MG63 (cell line): ENCODE measurements at places on chromosomes 1 and 21. TPM values are rescaled to one million over a fixed set of nuclear protein-coding genes. Genes with fewer than 3 reads are reported as not detected.

GRCh38 chr1:53016705-53017104 is 45.3 kb upstream of the PODN start:
- DNase-seq: no peak

DNA sequence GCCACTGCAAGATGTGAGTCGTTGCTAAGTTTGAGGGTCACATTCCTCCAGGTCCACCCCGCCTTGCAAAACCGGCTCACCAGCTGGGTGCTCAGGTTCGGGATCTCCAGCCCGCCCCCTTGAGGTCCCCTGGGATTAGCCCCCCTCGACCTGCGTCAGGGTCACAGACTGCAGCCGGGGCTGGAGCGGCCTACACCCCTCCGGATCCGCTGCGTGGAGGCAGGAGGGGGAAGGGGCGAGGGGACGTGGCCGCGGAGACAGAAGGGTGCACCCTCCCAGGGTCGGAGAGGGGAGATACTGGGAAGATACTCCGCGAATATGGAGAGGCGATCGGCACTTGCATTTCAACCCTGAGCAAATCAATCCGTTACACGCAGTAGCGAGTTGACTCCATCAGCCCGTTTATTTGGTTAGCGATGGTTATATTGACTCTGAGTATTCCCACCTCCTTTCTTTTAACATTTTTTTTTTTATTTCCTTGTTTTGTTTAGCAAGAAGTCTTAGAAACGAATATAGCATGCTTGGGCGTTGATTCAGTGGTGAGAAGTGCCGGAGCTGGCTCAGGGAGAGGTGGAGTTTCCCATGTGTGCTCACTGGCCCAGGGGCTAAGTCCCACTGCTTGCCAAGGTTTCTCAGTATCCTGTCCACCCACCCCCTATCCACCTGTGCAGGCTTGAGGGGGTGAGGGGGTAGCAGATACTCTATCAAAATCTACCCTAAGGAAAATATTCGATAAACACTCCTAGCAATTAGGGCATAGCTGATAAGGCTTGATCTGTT is 997 bp downstream of the IFNAR2 start:
- DNase-seq: peak; percentile 47

FCER1G gene
- total RNA-seq: 5.3 TPM in 1 of 2 replicates, not detected in the other

SLFNL1 gene
- not detected in 2 replicates for total RNA-seq

DNA sequence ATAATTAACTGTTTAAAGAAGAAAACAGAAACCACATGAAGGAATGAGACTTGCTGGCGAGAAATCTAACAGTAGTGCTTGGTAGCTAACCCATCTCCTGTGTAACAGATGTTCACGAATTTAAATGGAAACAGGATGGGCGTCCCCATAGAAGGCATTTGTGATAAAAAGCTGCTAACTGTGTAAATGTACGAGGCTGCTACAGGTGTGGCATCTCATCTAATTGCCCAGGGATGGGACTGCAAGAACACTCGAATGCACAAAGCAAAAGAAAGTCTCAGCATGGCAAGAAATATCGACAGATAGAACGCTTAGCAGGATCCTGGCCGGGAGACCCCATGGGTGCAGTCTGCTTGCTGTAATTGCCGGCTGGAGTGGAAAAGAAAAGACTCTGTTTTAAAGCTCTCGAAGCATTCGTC is 112.7 kb downstream of the RUNX1 start:
- DNase-seq: no peak

DNA sequence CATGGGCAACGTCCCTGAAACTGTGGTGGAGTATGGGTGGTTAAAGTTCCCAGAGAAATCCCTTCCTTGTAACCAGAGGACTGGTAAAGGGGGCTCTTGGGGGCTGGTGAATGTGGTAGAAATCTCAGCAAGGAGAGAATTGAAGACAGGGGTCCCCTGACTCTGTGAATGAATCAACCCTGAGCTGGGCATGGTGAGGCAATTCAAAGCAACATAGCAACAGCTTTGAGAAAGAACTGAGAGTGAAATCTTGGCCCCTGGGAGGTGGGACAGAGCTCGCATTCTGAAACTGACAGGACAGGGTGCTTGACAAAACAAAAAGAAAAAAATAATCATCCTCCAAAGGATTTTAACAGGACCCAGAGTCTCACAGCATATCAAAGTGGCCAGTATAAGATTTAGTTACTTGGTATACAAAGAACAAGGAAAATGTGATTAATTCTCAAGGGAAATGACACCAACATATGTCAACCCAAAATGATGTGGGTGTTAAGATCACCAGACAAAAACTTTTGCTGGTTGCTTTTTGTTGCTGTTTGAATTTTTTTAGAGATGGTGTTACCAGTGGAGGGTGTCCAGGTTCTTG is 11.7 kb upstream of the SUMO3 start:
- no peak for DNase-seq

ANKRD65 gene
- not detected in 2 replicates for total RNA-seq

DNA sequence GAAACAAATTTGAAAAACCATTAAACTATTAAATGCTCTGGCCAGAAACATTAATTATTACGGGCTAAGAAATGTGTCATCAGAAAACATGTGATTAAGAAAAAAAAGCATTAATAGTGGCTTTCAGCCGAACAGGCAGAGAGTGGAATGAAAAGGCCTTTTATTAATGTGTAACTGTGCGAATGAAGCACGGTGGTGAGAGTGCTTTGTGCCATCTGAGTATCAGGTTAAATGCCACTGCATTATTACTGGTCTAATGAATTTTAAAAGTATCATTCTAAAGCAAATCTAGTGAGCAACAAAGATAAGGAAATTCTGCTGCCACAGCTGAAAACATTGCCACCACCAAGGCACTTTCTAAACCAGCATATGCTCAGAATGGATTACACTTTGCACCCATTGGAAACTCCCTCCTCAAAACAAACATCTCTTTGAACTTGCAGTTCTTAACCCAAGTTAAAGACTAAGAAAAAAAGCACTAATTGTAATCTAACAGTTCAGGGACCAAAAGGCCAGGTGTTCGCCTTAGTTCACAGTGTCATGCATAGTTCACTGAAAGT is 30.0 kb upstream of the SSX2IP start:
- no peak for DNase-seq

GRCh38 chr1:112515311-112516009 is 6.7 kb downstream of the WNT2B start:
- peak; percentile 92 for DNase-seq

DMRTA2 gene
- total RNA-seq: not detected in 2 replicates

DNA sequence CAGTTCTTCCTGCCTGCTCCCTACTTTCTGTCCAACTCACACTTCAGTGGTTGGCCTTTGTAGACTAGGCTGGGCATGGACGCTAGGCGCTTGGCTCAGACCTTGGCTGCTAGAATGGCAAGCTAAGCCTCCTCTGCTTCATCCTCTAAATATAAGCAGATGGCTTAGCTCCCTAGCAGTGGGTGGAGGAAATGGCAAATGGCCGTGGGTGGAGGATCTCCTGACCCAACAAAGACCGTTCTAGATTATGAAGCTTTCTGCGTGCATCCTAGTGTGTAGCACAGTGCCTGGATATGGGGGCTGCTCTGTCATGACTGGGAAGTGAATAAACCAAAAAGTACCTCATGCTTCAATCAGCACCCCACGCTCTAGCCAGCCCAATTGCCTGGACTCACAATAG is 10.4 kb upstream of the ETV3L start:
- DNase-seq: peak; percentile 45

DNA sequence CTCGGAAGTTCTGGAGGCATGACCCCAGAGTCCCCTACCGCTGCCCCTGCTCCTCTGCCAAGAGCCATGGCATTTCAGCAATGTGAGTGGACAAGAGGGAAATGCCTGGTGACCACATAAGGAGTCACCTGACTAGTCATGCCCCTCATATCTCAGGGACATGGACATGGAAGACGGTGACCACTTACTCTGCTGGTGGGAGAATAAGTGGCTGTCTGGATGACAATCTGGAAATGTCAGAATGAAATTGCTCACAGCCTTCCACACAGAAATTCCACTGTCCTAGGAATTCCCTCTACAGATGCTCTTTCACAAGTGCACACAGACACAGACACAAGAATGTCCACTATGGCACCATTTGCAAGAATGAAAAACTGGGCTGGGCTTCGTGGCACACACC is 24.3 kb upstream of the PLEKHG5 start:
- no peak for DNase-seq

FAM110D gene
- 0.07 TPM in 1 of 2 replicates, not detected in the other for total RNA-seq

- DNase-seq: peak; percentile 90
Measured at GRCh38 chr1:200245473-200245872, 164.4 kb downstream of the ZNF281 start.

ZMYM1 gene
- 11.1 and 28.1 TPM in 2 replicates for total RNA-seq

- no peak for DNase-seq
Measured at GRCh38 chr1:80639777-80640533, 1160.8 kb upstream of the ADGRL2 start.

GRCh38 chr21:38839328-38840286 is 33.9 kb downstream of the ETS2 start:
- peak; percentile 77 for DNase-seq

GRCh38 chr1:227415115-227415790 is 97.0 kb upstream of the CDC42BPA start:
- DNase-seq: no peak

DNA sequence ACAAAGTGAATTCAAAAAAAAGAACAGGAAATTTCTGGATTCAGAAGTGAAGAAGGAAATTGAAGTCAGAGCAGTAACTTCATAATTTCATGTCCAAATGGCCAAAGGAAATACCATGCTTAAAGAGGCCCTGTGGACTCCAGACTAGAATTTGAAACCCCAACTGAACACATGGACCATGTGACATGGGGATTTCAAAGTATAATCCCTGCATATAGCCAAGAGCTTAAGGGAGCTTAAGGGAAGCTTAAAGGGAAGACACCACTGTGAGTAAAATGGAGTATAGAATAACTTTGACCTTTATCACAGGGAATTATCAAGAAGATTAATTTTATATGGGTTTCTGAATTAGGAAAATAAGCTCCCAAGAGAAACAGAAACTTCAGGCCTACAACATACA is 241.8 kb upstream of the POGK start:
- no peak for DNase-seq

GRCh38 chr1:110148961-110149360 is 1.3 kb upstream of the SLC6A17 start:
- DNase-seq: peak; percentile 28

CFHR5 gene
- not detected in 2 replicates for total RNA-seq
